ENCODE measurements at places on chromosomes 5 and 9.

- no peak for DNase-seq
Observed at GRCh38 chr5:154840435-154841272, 9.7 kb downstream of the FAXDC2 start.

DNA sequence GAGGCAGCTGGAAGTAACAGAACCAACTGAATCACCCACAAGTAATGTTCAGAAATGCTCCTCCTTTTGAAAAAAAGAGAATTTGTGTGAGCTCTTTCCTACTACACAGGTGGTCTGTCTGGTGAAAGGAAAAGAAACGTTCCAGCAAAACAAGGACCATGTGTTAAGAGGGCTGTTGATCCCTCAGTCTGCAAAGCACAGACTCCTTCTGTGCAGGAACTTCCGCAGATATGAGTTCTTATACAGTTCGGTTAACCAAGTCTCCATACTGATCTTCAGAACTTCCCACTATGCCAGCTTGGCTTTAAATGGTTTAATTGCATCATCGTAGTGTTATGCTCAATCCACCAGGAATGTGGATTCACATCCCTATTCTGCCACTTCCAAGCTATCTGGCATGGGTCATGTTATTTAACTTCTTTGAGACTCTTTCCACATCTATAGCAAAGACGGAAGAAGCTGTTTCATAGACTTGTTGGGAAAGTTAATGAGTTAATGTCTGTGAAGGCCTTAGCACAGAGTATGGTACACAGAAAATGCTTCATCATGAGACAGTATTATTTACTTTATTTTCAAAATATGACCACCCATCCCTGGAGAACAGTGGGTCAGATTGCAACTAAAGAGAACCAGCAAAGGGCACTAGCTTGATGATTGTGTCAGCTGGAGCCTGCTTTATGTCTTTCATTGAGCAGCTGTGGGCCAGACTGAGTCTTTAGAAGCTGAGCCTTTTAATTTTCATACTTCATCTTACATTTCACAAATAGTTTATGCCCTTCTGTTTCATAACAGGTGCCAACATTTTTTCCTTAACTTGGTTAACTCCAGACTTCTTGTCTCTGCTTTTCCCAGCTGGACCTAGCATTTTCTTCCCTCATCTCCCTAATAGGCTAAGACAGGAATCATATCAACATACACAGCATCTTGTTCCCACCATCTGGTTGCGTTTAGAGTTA, 89.9 kb downstream of the MAMDC2 start:
- DNase-seq, result no peak

DNA sequence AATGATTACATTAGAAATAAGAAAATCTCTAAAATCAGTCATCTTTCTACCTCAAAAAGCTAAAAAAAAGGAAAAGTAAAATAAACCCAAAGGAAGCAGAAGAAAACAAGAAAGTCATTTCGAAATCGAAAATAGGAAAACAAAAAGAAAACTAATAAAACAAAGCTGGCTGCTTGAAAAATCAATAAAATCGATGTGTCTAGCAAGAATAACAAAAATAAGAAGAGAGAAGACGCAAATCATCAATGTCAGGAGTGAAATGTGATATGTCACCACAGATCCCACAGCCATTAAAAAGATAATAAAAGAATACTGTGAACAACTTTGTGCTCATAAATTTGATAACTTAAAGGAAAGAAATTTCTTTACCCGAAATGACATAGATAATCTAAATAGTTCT, 218.1 kb upstream of the S1PR3 start:
- DNase-seq, result no peak

DNA sequence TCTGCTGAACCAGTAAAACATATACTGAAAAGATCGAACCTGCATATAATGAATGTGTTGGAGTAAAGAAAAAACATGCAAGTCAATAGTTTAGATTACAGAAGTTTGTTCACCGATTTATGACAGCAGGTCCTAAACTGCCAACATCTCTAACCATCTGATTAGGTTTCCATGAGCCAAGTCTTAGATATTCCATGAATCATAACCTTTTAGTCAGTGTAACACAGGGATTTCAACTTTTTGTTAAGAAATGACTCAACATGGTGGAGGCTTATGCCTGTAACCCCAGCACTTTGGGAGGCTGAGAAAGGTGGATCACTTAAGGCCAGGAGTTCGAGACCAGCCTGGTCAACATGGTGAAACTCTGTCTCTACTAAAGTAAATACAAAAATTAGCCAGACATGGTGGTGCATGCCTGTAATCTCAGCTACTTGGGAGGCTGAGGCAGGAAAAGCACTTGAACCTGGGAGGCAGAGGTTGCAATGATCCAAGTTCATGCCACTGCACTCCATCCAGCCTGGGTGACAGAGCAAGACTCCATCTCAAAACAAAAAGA, 38.7 kb downstream of the APC start:
- DNase-seq, result peak; percentile 92

GRCh38 chr5:31452314-31452713, 79.6 kb downstream of the DROSHA start:
- DNase-seq, result no peak

DNA sequence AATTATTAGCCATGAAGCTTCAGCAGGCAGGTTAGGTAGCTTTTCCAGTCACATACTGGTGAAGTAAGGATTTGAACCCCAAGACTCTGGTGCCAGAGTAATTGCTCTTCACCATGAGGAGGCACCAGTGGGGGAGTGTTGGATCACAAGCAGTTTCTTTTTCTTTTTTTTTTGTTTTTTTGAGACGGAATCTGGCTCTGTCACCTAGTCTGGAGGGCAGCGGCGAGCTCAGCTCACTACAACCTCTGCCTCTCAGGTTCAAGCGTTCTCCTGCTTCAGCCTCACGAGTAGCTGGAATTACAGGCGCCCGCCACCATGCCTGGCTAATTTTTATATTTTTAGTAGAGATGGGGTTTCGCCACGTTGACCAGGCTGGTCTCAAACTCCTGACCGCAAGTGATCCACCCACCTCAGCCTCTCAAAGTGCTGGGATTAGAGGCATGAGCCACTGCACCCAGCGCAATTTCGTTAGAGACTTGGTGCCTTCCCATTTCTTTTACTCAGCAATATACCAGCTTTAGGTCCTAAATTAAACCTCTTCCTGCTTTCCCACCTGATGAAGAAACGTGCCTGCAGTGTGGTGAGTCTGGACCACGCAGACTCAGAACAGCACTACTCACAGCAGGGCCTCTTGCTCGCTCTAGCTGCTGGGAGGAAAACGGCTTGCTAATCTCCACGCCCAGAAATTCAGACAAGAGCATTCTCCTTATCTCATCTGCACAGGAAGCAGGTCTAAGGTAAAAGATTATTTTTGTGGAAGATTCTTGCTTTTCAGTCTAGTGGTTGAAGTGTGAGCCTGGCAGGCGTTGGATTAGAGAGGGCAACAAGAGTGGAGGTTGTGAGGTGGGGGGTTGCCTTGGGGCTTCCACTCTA, at the start of gene S100Z:
S100Z (plus strand) TSS at position 596 of the 873 bp plus-strand sequence. CDS start 25,346 bp downstream, outside the sequence.
- no peak for DNase-seq

GRCh38 chr9:34983209-34983608, 6.3 kb upstream of the DNAJB5 start:
- no peak for DNase-seq

DNA sequence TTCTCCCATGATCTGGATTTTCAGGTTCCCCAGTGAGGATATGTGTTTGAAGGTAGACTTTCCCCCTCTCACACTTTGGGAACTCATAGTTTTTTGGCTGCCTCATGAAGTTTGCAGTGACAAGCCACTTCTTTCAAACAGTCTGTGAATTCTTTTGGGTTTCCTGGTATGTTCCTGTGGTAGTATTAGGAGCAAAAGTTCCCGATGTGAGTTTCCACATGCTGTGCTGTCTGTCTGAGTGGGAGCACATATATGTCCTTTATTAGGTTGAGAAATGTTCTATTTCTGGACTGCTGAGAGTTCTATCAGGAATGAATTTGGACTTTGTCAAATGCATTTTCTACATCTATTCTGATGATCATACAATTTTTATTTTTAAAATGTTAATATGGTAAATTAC, 273.2 kb upstream of the TARS1 start:
- no peak for DNase-seq

- no peak for DNase-seq
Observed at GRCh38 chr9:35675732-35676392, 2.1 kb downstream of the CA9 start.

- DNase-seq, result no peak
Observed at GRCh38 chr9:133981589-133981957, 10.6 kb downstream of the VAV2 start.

DNA sequence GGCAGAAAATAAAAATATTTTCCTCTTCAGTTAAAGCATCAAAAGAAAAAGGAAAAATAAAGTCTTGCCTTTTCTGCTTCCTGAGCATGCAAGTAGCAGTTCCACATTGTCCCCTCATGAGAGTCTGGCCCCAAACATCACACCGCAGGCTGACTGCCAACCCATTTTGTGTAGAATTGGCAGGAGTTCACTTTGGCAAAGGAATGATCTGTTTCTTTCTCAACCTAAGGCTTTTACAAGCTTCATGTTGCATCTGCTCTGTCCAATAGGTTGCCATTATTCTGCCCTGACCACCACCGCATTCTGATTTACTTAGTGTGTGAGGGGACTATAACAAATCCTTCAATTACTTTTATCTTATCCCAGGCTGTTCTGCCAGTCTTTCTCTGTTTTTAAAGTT, 249.5 kb downstream of the ISL1 start:
- DNase-seq, result no peak

DNA sequence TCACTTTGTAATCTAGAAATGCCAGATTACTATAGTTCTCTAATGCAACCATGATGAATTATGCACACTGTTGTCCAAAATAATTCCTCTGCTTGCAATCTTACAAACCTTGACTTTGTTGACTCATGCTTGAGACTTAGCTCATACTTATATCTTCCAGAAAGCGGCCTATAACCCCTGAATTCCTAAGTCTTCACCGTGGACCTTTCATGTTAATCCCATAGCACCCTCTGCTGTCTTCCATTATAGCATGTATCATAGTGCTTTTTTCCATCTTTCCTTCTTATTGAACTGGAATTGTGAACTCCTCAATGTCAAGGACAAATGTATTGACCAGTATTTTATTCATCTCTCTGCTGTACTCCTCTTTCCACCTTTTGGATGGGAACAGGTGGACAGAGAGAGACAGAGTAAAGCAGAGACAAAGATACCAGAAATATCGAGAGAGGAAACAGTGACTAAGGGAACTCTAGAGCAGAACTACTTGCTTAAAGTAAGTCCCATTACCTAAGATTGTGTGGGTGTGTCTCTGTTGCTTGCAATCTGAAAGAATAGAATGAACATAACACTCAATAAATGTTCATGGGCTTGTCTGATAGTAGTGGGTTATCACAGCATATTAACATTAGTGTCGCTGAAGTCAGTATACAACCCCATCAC, 110.0 kb downstream of the LURAP1L start:
- DNase-seq, result peak; percentile 66

- no peak for DNase-seq
Observed at GRCh38 chr9:106110483-106110882, 416.1 kb downstream of the TMEM38B start.

DNA sequence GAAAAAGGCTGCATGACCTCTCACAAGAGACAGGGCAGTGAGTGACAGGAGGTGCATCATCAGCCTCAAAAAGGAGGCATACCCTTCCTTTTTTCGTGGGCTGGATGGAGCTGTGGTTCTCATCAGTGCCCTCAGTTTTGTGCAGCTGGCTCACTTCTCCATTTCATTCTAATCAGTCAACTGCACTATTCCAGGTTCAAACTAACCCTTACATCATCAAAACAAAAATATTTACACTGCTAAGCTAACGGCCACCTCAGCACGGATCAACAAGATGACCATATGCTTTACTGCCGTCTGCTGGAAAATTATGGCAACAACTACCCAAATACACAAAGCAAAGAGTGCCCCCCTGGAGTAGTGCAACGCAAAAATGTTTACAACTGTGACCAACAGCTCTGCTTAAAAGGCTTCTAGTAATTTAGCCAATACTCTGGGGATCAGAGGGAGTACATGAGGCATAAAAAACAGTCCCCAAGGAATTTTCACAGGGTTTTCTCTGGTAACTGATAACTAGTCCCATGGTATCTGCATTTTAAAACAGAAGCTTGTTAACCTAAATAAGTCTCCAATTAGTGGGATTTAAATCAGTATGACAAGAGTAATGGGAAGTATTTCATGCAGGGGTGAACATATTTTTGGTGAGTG, 10.8 kb downstream of the KCNV2 start:
- peak; percentile 30 for DNase-seq

DNA sequence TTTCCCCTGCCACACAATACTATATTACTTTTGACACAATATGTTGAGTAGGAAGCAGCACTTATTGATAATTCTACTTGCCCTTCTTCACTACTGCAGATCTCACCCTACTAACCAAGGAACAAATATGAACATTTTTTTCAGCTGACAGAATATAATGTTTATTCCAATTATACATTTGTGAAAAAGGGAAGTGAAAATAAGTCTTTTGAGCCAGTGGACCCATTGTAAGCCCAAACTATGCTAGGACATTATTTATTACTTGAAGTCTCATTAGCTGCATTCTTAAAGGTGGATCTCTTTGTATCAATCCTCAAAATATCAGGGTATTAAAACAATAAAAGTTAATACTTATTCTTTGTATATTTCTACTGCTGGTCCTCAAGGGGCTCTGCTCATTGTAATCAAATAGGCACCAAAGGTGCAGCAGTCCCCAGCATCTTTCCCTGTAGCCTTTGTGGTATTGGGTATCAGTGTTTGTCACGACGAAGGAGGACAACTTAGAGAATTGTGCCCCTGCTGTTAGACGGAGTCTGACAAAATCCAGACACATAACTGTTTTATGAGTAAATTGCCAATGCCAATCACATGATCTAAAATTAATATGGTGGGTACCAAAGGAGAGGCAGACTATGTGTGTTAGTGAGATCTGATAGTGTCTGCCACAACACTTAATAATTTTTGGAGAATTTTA, 453.5 kb upstream of the CDH9 start:
- no peak for DNase-seq

DNA sequence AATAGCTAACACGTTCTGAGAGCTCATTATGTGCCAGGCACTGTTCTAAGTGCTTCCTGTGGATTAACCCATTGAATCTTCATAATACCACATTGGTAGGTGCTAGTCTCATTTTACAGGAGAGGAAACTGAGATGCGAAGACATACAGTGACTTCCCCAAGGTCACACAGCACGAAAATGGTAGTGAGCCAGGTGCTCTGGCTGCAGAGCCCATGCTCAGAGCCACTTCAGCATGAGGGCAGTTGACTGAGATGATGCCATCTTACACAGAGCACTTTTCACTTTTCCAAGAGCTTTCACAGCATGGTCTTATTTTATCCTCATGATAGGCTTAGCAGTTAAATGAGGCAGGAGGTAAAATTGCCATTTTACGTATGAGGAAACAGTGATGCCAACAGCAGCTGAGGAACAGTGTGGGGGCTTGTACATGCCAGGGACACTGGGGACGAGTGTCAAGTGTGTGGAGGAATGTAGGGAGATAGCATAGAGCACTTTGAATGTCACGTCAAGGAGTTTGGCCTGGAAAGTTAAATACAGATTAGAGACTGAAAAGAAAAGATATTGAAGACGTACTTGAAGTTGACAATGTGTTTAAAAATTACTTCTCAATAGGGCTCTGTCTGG, 180.0 kb downstream of the KIF4B start:
- DNase-seq, result no peak

Measured in stromal cell of bone marrow (primary cell).